ENCODE measurements at places on chromosomes 6 and 20.

DNA sequence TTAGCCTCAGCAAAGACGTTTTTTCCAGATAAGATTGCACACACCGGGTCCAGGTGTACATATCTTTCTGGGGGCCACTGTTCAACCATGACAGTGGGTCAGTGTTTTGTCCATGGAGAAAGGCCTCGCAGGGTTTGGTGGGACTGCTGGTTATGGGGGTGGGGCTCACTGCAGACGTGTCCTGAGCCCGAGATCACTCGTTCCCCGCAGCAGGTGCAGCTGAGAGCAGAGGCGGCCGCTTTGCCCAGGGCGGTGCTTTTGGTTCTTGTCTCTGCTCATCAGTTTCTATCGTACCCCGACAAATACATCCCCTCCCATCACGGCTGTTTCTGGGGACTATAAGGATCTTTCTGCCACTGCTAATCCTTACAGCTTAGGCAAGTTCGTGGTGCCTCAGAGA is 166.9 kb downstream of the CDH4 start:
- no peak for DNase-seq

DNA sequence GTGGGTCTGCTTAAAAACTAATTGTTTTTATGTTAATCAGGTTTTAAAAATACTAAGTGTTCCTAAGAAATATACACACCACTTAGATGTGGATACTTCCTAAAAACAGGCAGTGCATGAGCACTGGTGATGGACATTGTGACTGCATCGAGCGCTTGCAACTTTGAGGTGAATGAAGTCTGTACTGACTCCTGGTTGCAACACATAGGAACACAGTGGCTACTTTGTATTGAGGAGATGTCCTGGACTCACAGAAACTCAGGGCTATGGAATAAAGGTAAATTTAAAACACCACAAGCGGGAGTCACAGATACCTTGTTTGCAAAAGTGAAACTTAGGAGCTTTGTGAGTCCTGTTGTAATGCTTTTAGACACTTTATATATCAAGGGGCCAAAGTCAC is 55.6 kb upstream of the POLR1H start:
- DNase-seq = no peak

DNA sequence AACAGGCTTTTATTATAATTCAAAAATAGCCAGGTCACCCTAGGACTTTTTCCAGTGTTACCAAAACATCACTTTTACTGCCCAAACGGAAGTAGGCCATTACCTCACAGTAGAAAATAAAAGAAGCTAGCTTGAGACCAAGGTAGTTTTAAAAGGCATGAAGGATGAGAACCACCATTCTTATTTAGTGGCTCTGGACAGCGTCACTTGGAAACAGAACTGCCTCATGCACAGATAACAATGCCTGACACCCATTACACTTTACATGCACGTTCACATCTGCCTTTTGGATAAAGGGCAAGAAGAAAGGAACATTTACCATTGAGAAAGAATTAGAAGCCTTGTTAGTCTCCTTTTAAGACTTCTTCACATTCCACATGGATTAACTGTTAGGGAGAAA is 1.9 kb upstream of the PAQR8 start:
- no peak for DNase-seq

- no peak for DNase-seq
Observed at GRCh38 chr6:169131390-169131789, 122.3 kb downstream of the THBS2 start.

- DNase-seq = no peak
Observed at GRCh38 chr6:10545482-10545881, 24.3 kb downstream of the GCNT2 start.

DNA sequence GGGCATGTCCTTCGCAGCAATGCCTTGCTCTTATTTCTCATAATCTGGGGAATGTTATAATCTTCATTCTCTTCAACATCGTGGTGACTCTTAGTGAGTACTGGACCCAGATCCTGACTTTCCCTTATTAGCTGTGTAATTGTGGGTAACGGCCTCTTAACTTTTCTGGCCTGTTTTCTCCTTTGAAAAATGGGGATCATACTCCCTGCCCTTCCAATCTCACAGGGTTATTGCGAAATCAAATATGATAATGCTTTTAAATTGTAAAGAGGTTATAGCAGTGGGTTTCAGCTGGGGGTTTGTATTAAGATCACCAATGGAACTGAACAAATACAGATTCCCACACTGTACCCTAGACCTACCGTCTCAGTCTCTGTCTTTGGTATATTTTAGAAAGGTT is 77.1 kb downstream of the CTNNBL1 start:
- no peak for DNase-seq

- DNase-seq = no peak
Observed at GRCh38 chr6:124819346-124819745, 142.9 kb upstream of the RNF217 start.

- no peak for DNase-seq
Observed at GRCh38 chr6:5109436-5109835, 24.3 kb downstream of the PPP1R3G start.

DNA sequence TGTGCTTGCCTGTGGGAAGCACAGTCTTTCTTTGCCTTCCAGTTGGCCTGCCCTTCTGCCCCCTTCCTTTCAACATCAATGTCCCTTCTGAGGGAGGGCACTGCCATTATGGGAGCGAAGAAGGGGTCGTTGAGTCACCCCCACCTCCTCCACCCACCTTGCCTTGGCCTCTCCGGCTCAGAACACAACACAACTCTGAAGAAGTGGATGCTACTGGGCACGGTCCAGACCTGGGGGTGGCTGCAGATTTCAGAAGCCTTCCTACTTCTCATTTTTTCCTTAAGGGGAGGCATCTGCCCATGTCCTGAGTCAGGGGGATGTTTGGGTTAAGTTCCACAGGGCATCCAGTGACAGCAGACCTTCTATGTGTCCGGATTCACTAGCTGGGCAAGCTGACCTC is 72.1 kb downstream of the GFOD1 start:
- DNase-seq = no peak

Data from NCI-H1105 (cell line).